ENCODE measurements at places on chromosomes 6 and 20.

- no peak for DNase-seq
These were observed 17.5 kb upstream of the BCAS4 start for GRCh38 chr20:50777373-50777772.

GRCh38 chr20:60513141-60513540, 554.9 kb downstream of the CDH26 start:
- no peak for DNase-seq

DNA sequence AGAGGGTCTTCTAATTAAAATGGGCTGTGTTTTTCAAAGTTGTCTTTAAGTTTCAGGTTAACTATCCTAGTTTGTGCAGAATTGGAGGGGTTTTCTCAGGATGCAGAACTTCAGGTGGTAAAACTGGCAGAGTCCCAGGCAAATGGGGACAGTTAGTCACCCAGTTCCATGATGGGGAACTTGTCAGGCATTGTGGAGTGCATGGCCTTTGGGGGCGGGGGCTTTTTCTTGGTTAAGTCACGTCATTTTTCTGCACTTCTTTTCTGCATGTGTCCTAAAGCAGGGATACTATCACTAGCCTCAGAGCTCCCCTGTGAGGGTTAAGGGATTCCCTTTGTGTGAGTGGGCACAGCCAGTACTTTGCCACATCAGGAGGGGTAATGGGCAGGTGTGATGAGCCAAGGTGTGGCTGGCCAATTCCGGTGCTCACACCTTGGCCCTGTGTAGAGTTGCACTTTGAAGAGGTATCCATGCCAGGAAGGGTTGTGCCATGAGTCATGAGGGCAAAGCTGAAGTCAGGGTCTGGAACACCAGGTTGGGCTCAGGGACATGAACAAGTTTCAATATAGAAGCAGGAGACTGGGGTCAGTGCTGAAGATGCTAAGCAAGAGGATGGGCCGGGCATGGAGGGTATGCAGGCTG, 126.0 kb upstream of the RREB1 start:
- no peak for DNase-seq

DNA sequence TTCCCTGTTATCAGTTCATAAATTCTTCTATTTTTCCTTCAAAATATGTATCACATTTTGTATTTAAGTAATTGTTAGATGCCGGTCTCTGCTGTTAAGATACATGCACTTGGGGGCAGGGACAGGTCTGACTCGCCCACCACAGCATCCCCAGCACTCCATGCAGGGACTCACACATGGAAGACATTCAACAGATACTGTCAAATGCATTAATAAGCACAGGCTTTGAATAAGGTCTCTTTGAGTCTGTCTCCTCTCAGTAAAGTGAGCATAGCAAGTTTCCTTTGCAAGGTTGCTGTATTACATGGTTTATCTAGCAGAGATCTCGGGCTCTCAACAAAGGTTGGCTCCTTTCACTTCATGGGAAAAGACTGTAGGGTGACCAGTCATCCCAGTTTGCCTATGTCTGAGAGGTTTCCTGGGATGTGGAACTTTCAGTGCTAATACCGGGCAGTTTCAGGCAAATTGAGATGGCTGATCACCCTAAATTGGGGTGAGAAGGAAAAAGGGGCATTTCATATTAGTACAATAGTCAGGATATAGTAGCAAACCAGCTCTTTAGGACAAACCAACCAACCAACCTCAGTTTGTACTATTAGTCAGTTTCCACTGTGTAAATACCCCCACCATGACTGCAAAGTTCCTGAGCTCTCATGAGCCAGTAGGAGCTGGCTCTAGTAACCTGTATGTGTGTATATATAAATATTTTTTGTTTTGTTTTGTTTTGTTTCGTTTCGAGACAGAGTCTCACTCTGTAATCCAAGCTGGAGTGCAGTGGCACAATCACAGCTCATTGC, 15.0 kb downstream of the JPH2 start:
- no peak for DNase-seq

GRCh38 chr6:139336488-139336887, 38.0 kb downstream of the CITED2 start:
- no peak for DNase-seq
